ENCODE measurements at places on chromosomes 3 and 15. TPM values are rescaled to one million over a fixed set of nuclear protein-coding genes. Genes with fewer than 3 reads are reported as not detected.

DNA sequence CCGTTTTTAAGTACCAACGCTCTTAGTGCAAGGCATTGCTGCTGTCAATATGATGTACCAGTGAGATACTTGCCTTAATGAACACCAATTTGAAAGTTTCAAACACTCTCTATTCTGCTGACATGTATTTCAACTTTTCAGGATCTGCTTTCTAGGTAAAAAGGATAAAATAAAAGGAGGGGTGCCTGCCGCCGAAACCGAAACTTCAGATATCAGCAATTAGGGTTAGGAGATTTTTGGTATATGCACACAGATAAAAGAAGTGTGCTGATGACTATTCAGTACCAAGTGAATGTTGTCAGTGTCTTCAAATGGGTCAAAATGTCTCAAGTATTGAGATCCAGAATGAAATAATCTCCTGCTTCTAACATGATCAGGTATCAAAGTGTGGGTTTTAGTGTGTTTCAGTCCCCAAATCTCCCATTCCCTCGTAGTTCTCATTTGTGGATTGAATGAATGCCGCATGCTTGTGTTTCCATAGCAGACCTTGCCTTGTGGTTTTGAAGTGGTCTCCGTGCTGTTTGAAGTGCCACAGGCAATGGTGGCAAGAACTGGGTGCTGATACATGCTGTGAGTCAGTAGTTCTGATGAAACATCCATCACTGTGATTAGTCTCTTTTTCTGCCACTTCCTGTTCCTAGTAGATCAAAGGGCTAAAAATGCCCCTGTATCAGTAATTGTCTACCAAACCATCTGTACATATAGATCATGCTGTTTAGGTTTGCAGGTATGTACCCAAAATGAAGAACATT is 22.5 kb downstream of the CHST14 start:
- DNase-seq, result peak; percentile 81

- DNase-seq, result no peak
Measured at GRCh38 chr3:186152889-186153292, 44.0 kb upstream of the ETV5 start.

DNA sequence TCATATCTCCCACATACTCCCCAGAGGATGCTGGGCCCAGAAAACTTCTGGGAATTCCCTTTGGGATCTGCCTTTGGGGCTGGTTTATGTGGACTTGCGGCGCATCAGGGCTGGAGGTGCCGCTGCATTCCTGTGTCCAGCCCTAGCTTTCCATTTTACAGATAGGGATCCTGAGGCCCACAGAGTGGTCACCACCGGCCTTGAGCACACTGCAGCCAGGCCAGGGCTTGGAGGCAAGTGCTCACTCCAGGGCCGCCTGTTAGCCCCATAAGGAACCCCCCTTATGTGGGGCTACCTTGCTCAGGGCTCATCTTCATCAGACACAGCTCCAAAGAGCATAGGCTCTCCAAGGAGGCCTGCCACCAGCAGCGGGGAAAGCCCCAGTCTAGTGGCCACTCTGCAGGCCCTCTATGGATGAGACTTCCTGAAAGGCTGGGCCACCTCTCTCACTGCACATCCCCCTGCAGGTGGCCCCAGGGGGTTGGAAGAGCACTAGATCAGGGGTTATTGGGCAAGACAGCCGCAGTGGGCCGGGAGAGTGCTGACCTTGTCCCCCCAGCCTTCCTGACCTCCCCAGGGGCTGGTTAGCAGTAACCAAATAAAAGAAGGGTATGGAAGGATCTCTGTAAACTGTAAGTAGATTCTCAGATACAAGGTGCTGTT is 9.2 kb upstream of the ATP2B2 start:
- no peak for DNase-seq

DNA sequence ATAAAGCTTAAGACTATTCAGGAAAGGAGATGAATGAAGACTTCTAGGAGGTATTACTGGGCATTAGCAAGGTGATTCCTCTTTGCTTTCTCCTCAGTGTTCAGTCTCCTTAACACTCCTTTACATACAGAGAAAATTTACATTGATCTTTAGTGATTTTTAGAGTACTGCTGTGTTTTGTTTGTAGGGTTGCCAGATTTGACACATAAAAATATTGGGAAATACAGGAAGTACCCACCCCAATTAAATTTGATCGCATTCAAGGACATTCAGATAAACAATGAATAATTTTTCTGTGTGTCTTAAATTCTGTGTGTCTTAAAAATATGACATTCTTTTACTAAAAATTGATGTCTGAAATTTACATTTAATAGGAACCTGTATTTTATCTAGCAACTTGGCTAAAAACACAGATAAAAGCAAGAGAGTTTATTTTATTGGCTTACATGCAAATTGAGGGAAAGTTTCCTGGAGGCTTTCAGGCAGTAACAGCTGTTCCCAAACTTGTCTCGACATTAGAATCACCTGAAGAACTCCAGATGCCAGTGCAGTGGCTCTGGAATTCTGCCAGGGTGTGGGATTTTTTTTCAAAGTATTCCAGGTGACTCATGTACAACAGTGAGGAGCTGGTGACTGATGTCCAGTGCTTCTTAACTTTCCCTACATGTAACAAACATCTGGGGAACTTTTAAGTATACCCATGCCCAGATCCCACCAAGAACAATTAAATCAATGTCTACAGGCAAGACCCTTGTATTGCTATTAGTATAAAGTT is 23.4 kb upstream of the PLOD2 start:
- DNase-seq, result peak; percentile 54

GRCh38 chr3:99319450-99319849 is 318.9 kb upstream of the COL8A1 start:
- no peak for DNase-seq

- DNase-seq, result no peak
Measured at GRCh38 chr3:193963808-193964516, 172.0 kb upstream of the HES1 start.

DNA sequence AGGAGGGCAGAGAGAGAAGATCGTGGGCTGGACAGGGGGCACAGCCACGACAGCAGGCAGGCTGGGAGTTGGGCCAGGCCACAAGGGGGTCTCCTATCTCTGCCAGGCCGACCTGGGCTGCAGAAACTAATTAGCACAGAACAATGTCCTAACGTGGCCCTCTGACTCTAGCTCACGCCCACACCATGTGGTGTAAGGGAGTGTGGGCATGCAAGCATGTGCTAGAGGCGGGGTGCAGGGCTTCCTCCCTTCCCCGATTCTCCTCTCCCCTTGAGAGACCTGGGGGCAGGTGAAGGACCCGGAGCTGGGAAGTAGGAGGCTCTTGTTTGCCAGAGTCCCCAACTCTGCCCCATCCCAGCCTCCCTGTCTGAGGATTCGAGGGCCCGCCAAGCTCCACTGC is 65.5 kb downstream of the LINGO1 start:
- DNase-seq, result no peak

DNA sequence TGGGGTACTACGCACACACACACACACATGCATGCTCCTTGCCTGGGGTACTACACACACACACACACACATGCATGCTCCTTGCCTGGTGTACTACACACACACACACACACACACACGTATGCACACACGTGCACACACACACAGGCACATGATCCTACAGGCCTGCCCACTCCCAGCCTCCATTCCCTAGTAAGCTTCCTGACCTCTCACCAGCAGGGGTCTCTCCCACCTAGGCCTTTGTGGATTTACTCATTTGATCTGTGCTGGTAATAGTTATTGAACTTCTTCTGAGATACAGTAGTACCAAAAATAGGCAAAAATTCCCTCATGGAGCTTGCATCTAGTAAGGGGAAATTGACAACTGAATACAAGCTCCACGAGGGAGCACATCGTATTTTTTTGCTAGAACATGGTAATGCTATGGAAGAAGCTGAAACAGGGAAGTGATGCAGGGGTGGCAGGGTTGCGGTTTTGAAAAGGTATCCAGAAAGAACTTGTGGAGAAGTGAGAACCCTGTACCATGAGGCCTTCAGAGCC is 19.1 kb downstream of the TTC21A start:
- DNase-seq, result peak; percentile 38

- no peak for DNase-seq
Measured at GRCh38 chr3:95474338-95474737, 1340.1 kb upstream of the EPHA6 start.

DNA sequence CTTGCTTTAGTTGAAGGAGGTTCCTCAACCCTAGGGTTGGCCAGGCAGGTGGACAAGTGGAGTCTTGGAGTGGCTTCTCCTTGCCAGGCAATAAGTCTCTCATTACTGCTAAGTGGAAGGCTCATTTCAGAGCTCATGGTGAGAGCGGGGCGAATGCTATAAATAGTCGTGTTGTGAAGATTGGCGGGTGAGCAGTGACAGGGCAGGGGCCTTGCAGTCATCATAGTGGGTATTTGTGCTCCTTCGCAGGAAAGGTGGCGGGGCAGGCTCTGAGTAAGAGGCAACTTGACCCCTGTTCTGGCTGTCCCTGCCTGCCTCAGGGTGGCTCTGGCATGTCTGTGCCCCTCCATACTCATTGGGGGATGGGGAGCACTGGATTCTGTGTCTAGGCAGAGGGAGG is 8.7 kb upstream of the GRM2 start:
- no peak for DNase-seq

DNA sequence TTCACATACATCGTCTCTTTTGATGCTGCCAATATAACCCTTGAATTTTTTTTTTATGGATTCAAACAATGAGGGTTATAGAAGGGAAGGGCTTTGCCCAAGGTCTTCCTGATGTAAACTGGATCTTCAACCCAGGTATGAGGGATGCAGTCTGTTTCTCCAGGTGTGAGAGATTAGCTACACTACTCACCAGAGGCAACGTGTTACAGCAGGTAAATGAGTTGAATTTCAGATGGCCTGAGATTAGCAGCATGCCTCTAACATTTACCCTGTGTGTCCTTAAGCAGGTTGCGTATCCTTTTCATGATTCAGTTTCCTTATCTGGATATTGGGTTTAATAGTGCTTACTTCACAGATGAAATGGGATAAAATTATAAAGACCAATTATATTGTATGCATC is 1.9 kb downstream of the RTP4 start:
- DNase-seq, result no peak

GRCh38 chr3:156764751-156765150 is 61.4 kb upstream of the LEKR1 start:
- no peak for DNase-seq

GRCh38 chr3:44184319-44184953 is 57.2 kb upstream of the TOPAZ1 start:
- no peak for DNase-seq

GRCh38 chr3:191919491-191920026 is 458.6 kb downstream of the PYDC2 start:
- DNase-seq, result no peak

DNA sequence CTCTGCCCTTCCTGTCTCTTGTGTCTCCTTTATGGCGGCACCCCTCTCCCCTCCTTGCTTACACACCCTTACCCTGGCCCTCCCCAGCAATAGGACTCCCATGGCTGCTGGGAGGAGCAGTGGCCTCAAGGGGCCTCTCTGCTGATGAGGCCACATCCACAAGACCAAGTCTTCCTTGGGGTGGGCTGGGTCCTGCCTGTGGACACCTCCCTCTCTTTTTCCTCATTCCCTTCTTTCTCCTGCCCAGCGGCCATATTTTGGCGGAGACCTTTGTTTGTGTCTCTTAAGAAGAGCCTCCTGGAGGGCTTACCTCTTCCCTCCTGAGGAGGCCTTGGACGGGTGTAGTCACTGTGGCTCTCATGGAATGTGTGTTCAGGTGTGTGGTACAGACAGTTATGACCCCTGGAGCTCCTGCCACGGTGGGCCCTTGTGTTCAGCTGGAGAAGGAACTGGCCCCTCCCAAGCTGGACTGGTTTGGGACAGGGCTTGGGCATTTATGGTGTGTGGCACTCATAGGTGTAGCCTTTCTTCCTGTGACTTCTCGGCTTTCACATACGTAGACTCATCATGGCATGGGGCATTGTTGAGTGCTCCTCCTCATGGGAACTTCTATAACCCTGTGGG is 56.6 kb upstream of the APEH start:
- no peak for DNase-seq

SPESP1 gene
- not detected for total RNA-seq

ZBTB11 gene
- 21.6 TPM for total RNA-seq

CCR9 gene
- not detected for total RNA-seq

FGD5 gene
- 7.0 TPM for total RNA-seq

CCDC54 gene
- total RNA-seq, result not detected
